ENCODE measurements at places on chromosomes 4 and X.

- DNase-seq = no peak
Observed at GRCh38 chr4:54004463-54004862, 59.9 kb downstream of the CHIC2 start.

DNA sequence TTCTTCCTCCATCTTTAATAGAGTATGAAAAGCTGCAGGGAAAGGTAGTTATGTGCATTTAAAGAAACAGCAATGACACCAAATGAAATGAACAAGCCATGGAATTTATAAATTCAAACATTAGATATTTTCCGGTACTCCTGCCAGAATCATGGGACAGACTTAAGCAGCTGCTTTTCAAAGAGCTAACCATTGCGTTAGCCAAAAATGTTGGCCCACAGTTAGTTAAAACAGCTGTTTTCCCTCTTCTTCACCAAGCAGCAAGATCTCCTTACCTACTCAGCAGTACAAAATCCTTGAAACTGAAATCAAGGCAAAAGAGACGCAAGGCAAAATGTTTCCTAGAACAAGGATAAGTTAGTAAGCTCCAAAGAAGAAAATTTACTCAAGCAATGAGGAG, 64.0 kb downstream of the MANBA start:
- DNase-seq = no peak

DNA sequence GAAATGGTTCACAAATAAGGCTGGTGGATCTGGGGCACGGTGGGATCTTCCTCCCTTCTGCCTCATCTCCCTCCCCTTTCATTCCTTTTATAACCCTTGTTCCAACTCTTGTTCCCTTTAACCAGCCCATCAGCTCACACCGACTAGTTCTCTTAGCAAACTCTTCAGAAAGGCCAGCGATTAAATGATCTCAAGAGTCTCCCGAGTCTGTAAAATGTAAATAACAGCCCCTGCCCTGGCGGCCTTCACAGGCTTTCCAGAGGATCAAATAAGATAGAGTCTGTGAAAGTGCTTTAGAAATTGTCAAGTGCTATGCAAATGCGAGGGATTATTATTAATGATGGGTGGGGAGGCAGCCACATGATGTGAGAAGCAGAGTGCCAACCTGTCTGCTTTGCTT, 27.1 kb downstream of the TSC22D3 start:
- DNase-seq = no peak

DNA sequence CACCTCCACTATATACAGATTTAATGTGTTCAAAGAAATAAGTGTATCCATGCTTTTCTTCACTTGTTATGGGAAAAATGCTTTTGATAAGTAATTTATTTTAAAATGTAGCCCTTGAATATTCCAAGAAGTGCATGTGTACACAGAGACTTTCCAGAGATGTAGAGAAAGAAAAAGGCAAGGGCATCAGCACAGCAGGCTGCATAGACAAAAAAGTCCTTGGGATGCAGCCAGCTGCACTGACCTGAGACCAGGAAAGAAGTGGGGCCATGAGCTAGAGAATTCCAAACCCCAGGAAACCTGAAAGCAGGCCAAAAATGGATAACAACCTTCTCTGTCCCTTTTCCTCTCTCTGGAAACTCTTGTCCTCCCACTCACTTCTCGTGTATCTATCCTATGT, 51.6 kb upstream of the PRDM8 start:
- DNase-seq = no peak

GRCh38 chrX:120485315-120485637, 16.2 kb upstream of the LAMP2 start:
- no peak for DNase-seq

- no peak for DNase-seq
Observed at GRCh38 chr4:142242156-142242555, 603.9 kb downstream of the INPP4B start.

- DNase-seq = no peak
Observed at GRCh38 chrX:44898411-44899221, 25.6 kb downstream of the KDM6A start.

GRCh38 chr4:168877511-168878491, 132.3 kb downstream of the CBR4 start:
- no peak for DNase-seq

- no peak for DNase-seq
Observed at GRCh38 chr4:187576751-187577150, 418.8 kb upstream of the ZFP42 start.

GRCh38 chr4:155430895-155431795, 54.4 kb upstream of the MAP9 start:
- no peak for DNase-seq

Measured in fibroblast of skin of right biceps (primary cell).